ENCODE measurements at places on chromosomes 1 and 21.

GRCh38 chr21:36606287-36606982 lies 92.5 kb upstream of the SIM2 start:
- H3K4me3 ChIP-seq, result no peak overlapping the region
- H3K27me3 ChIP-seq, result no peaks in the 10 kb centered on the region
- H3K27ac ChIP-seq, result no peak overlapping the region
- H3K36me3 ChIP-seq, result no peaks in the 10 kb centered on the region
- no peaks in the 10 kb centered on the region for H3K4me1 ChIP-seq
- no peak for DNase-seq

DNA sequence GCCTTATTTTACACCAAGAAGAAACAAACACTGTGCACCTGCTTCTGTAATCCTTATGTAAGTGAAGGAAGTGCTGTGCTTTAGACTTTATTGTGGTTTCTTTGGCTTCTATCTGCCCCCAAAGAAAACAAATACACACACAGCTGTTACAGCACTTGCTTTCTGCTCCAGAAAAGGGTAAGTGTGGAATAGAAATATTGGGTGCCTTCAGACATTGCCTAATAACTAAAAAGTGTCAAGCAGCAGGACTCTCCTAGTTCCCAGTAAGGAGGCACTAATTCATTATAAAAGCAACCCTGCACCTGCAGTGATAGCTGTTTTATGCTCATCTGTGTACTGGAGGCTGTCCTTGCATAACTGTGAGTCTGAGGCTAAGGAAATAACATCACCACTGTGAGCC lies 23.4 kb upstream of the PRRX1 start:
- no peaks in the 10 kb centered on the region for H3K27me3 ChIP-seq
- H3K36me3 ChIP-seq, result no peaks in the 10 kb centered on the region
- no peak for DNase-seq
- peaks cover 3% of the 10 kb centered on the region for H3K4me1 ChIP-seq
- no peak overlapping the region for H3K4me3 ChIP-seq
- no peak overlapping the region for H3K27ac ChIP-seq

GRCh38 chr1:242788771-242789170 lies 264.3 kb upstream of the PLD5 start:
- H3K27me3 ChIP-seq, result no peaks in the 10 kb centered on the region
- DNase-seq, result no peak
- H3K4me3 ChIP-seq, result no peak overlapping the region
- H3K27ac ChIP-seq, result no peak overlapping the region
- H3K36me3 ChIP-seq, result no peaks in the 10 kb centered on the region
- H3K4me1 ChIP-seq, result no peaks in the 10 kb centered on the region

DNA sequence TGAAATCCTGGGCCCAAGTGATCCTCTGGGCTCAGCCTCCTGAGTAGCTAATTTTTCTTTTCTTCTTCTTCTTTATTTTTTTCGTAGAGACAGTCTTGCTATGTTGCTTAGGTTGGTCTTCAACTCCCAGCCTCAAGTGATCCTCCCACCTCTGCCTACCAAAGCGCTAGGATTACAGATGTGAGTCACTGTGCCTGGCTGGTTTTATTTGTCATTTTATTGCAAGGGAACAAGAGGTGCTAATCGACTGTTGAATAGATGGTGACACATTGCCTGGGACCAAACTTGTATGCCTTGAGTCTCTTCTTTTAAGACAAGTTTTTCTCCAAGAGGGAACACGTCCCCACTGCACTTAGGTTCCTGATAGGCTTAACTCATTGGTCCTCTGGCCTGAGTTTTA lies 20.0 kb upstream of the KLHDC8A start:
- DNase-seq, result no peak
- no peak overlapping the region for H3K4me3 ChIP-seq
- H3K27me3 ChIP-seq, result no peaks in the 10 kb centered on the region
- H3K27ac ChIP-seq, result no peak overlapping the region
- no peaks in the 10 kb centered on the region for H3K36me3 ChIP-seq

DNA sequence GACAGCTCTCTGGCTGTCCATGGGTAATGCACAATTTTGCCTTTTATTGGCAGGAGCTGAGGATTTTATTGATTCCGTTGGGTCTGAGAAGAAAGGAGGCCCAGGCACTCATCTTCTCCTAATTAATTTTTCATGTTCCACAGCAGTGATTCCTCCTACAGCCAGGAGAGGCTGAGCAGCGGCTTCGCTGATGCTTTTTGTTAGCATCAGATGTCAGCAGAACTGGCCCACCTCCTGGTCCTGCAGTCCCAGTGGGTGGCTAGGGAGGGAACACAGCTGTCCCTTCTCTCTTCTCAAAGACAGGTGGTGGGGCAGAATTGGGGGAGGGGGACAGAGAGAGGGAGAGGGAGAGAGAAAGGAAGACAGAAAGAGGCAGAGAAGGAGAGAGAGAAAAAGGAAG lies 5.7 kb downstream of the MT1HL1 start:
- no peaks in the 10 kb centered on the region for H3K27me3 ChIP-seq
- no peak overlapping the region for H3K4me3 ChIP-seq
- H3K27ac ChIP-seq, result no peak overlapping the region
- H3K36me3 ChIP-seq, result no peaks in the 10 kb centered on the region

DNA sequence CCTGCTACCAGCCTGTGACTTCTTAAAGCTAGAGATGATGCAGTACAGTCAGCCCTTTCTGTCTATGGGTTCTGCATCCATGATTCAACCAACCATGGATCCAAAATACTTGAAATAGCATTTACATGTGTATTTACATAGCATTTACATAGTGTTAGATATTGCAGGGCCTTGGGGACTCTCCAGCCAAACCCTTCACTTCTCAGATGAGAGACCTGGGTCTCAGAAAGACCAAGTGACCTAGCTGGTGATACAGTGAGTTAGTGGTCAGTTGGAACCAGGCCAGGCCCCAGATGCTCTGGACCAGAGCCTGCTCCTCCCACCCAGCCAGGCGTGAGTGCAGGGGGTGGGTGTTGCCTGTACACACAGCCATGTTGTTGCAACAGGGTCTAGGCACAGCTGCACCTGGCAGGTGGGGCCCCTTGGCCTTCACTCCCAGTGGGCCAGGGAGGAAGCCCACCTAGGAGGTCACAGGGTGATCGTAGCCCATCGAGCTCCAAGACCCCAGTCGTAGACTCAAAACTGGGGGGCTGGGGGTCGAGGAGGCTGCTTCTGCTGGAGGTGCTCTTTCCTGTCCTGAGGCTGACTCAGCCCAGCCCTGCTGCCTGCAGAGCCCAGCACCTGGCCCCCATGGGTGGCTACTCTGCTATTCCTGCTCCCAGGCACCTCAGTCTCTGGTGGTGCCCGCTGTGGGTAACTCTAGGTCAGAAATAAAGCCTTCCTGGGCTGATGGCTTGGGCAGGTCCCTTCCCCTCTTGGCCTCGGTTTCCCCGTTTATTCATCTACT lies 7.7 kb downstream of the TMEM61 start:
- no peak overlapping the region for H3K27ac ChIP-seq
- no peaks in the 10 kb centered on the region for H3K36me3 ChIP-seq
- H3K4me1 ChIP-seq, result no peaks in the 10 kb centered on the region
- DNase-seq, result no peak
- H3K27me3 ChIP-seq, result no peaks in the 10 kb centered on the region

DNA sequence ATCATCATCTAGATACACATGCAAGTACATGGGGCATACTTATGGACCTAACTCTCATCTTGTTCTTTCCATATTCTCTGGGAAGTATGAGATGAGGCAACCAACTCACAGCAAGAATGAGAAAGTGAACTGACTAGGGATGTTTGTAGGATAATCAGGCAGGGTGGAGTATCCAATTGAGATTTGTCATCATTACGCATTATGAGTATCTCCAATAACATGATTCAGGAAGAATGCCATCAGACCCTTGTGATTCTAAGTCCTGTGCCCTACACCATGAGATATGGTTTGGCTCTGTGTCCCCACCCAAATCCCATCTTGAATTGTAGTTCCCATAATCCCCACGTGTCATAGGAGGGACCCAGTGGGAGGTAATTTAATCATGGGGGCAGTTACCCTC lies 154.0 kb downstream of the SLC30A10 start:
- no peaks in the 10 kb centered on the region for H3K4me1 ChIP-seq
- DNase-seq, result no peak
- H3K4me3 ChIP-seq, result no peak overlapping the region
- H3K27ac ChIP-seq, result no peak overlapping the region
- no peaks in the 10 kb centered on the region for H3K36me3 ChIP-seq

DNA sequence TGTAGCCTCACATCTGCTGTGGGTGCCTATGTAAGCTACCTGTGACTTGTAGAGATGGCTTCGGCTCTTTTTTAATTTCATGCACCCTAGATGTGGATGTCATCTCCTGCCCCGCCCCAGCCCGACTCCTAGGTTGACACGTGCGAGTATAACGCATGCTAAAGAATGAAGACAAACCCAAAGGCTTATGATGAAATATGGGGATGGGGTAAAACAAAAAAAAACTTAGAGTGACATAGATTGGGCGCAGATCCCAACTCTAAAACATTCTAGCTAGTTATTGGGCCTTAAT lies 613 bp upstream of the ERO1B start:
- peak; percentile 11 for DNase-seq
- peak overlapping the region; percentile 98 for H3K4me3 ChIP-seq
- H3K36me3 ChIP-seq, result peaks cover 5% of the 10 kb centered on the region
- H3K27ac ChIP-seq, result peak overlapping the region; percentile 81
- H3K27me3 ChIP-seq, result no peaks in the 10 kb centered on the region
- peaks cover 10% of the 10 kb centered on the region for H3K4me1 ChIP-seq

GRCh38 chr1:171654942-171655745 lies 2.7 kb upstream of the MYOC start:
- H3K4me1 ChIP-seq, result peaks cover 5% of the 10 kb centered on the region
- no peak overlapping the region for H3K27ac ChIP-seq
- DNase-seq, result peak; percentile 9
- H3K27me3 ChIP-seq, result no peaks in the 10 kb centered on the region
- no peaks in the 10 kb centered on the region for H3K36me3 ChIP-seq

GRCh38 chr1:1066403-1067283 lies 7.5 kb downstream of the RNF223 start:
- H3K4me3 ChIP-seq, result no peak overlapping the region
- H3K27me3 ChIP-seq, result peaks cover 23% of the 10 kb centered on the region
- DNase-seq, result no peak
- peaks cover 28% of the 10 kb centered on the region for H3K4me1 ChIP-seq
- H3K27ac ChIP-seq, result no peak overlapping the region

GRCh38 chr1:77757066-77757584 lies 2.5 kb downstream of the USP33 start:
- no peaks in the 10 kb centered on the region for H3K36me3 ChIP-seq
- DNase-seq, result no peak
- H3K4me3 ChIP-seq, result no peak overlapping the region
- no peaks in the 10 kb centered on the region for H3K27me3 ChIP-seq

DNA sequence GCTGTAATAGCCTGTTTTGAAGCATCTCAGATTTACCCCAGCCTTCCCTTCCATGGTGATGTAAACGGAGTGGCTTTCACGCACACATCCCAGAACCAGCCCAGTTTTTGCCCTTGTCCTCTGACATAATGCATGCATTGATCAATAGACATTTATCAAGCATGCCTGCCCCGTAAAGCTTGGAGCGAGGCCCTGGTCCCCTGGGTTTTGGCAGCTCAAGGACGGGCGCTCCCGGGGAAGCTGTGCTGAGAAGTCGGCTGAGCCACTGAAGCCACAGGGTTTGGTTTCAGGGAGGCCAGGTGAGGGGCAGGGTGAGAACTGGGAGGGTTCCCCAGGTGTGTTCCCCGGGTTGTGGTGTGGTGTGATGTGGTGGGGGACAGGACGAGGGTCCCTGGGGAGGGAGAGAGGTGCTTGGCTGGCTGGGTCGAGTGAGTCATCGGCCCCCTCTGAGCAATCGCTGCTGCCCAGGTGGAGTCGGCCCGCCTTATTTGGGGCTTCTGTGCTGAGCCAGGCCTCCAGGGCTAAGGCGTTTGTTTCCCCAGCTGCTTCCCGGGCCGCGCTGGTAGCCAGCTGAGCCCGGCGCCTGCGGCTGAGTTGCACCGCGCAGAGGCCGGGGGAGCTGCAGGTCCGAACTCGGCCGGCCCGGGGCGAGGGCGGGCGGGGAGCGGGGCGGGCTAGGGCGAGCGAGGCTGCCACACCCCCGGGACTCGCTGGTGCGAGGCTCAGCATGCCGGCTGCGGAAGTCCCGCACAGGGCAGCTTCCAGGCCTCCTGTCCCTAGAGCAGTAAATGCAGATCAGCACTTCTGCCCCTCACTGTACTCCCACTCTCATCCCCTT lies 23.6 kb downstream of the ATP2B4 start:
- peaks cover 69% of the 10 kb centered on the region for H3K4me1 ChIP-seq
- no peaks in the 10 kb centered on the region for H3K27me3 ChIP-seq
- peak; percentile 87 for DNase-seq
- peak overlapping the region; percentile 92 for H3K27ac ChIP-seq

DNA sequence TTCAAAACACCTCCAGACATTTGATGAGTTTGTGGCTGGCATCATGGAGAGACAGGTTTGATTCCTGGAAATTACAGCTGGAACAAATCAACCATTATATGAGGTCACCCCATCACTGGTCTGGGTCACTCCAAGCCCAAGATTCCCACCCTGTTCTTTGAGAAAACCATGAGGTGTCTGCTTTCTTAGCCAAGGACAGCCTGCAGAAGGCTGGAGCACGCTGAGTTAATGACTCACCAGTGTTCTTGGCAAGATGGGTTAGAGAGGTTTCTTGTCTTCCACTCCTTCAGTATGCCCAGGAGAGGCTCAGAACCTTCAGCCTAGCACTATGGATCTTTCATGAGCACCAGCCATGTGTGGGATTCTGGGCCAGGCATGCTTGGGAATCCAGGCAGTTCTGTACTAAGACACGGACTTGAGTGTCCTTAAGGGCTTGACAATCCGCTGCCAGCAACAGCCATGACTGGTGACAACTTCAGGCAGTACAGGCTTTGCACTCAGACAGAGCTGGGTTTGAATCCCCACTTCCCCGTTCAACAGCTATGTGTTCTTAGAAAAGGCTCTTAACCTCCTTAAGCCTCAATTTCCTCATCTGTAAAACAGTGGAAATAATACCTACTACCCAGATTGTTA lies 43.9 kb downstream of the GRHL3 start:
- no peak overlapping the region for H3K27ac ChIP-seq
- H3K36me3 ChIP-seq, result no peaks in the 10 kb centered on the region
- H3K4me1 ChIP-seq, result no peaks in the 10 kb centered on the region
- no peaks in the 10 kb centered on the region for H3K27me3 ChIP-seq
- no peak for DNase-seq

Measured in effector memory CD4-positive, alpha-beta T cell (primary cell).